ENCODE measurements at places on chromosomes 1 and 21. TPM values are rescaled to one million over a fixed set of nuclear protein-coding genes. Genes with fewer than 3 reads are reported as not detected.

The MCL1 gene
- 195 TPM for total RNA-seq

The RAP1A gene
- 25.7 TPM for total RNA-seq

The UBXN11 gene
- 14.8 TPM for total RNA-seq

The DNAH14 gene
- 14.9 TPM for total RNA-seq

The NTMT2 gene
- total RNA-seq = not detected

The BSDC1 gene
- 18.0 TPM for total RNA-seq

The HNRNPCL2 gene
- total RNA-seq = not detected

The GPR3 gene
- total RNA-seq = 2.0 TPM

The TMEM240 gene
- total RNA-seq = 0.47 TPM

The SPAG17 gene
- not detected for total RNA-seq

The TAS1R1 gene
- not detected for total RNA-seq

The OR2L13 gene
- not detected for total RNA-seq

The TSTD1 gene
- 0.32 TPM for total RNA-seq

The CCDC27 gene
- not detected for total RNA-seq

The FALEC gene
- total RNA-seq = not detected

The TNFRSF4 gene
- not detected for total RNA-seq

The AADACL4 gene
- not detected for total RNA-seq

The ZMYND12 gene
- 0.37 TPM for total RNA-seq

The YRDC gene
- 19.1 TPM for total RNA-seq

The FMOD gene
- total RNA-seq = not detected

The SH2D2A gene
- 3.9 TPM for total RNA-seq

The KCNT2 gene
- total RNA-seq = 0.07 TPM

The FTCD gene
- total RNA-seq = not detected

The ELF3 gene
- 260 TPM for total RNA-seq

The IL10RB gene
- 20.2 TPM for total RNA-seq

The ITGB2 gene
- 0.66 TPM for total RNA-seq

The LCE1B gene
- not detected for total RNA-seq

The SMIM34 gene
- total RNA-seq = not detected

The AMY1C gene
- total RNA-seq = not detected

The RXRG gene
- not detected for total RNA-seq

The KIF17 gene
- 1.6 TPM for total RNA-seq

The CNR2 gene
- total RNA-seq = 0.02 TPM

The SLC2A5 gene
- 0.77 TPM for total RNA-seq

The CFHR3 gene
- total RNA-seq = 0.20 TPM
